ENCODE measurements at places on chromosomes 2 and 18. TPM values are rescaled to one million over a fixed set of nuclear protein-coding genes. Genes with fewer than 3 reads are reported as not detected.

Gene NTSR2
- not detected for total RNA-seq

Gene SLC9A4
- not detected for total RNA-seq

Gene VWA3B
- not detected for total RNA-seq

Gene AOX1
- 50.3 TPM for total RNA-seq

Gene SCN7A
- total RNA-seq = 4.3 TPM

Gene COLEC12
- total RNA-seq = 16.8 TPM

Gene EVX2
- 0.09 TPM for total RNA-seq

Measured in pericardium fibroblast (primary cell).